ENCODE measurements at places on chromosomes 5 and 9.

DNA sequence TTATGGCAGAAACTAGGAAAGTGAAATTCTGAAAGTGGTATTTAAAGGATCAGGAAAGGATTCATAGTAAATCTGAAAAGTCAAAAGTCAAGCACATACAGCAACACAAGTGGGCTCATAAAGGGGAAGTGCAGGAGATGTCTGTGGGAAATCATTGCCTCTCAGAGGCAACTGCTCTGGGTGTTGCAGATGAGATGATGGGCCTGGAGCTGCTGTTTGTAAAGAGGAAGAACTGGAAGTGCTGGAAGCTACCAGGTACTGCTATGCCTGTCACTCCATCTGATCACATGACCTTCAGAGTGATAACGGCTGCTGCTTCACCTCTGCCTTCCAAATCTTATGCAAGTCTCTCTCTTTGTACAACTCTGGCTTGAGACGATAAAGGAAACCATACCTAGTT, 55.9 kb downstream of the ADRB2 start:
- peak; percentile 25 for ATAC-seq

- no peak for ATAC-seq
Observed at GRCh38 chr5:53923961-53924360, 363.5 kb downstream of the NDUFS4 start.

- ATAC-seq: no peak
Observed at GRCh38 chr5:74446725-74447241, 193.7 kb downstream of the ENC1 start.

DNA sequence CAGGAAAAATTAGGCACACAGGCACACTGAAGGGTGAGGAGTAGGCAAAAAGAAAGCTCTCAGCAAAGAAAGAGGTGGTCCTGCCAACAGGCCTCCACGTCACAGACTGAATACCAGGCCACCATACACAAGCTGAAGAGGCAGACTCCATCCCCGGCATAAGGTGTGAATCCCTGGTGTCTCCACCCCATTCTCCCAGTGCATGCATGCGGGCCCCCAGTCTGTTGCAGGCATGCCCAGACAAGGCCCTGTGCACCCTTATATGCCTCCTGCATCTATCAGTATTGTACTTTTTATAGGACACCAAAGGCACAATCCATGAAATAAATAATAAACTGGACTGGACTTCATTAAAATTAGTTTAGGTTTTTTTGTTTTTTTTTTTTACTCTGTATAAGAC, 73.1 kb downstream of the RGMB start:
- ATAC-seq: no peak

- ATAC-seq: peak; percentile 21
Observed at GRCh38 chr5:154603953-154604679, 126.1 kb upstream of the HAND1 start.

- ATAC-seq: no peak
Observed at GRCh38 chr5:36007366-36007765, 16.2 kb upstream of the UGT3A1 start.

- ATAC-seq: no peak
Observed at GRCh38 chr5:135526924-135527323, 8.8 kb downstream of the NEUROG1 start.

GRCh38 chr5:131991593-131992324, 19.7 kb downstream of the ACSL6 start:
- ATAC-seq: no peak

- peak; percentile 7 for ATAC-seq
Observed at GRCh38 chr5:135833961-135834638, 363 bp upstream of the SLC25A48 start.

GRCh38 chr9:29514336-29514735, 1941.1 kb upstream of the C9orf72 start:
- peak; percentile 69 for ATAC-seq

DNA sequence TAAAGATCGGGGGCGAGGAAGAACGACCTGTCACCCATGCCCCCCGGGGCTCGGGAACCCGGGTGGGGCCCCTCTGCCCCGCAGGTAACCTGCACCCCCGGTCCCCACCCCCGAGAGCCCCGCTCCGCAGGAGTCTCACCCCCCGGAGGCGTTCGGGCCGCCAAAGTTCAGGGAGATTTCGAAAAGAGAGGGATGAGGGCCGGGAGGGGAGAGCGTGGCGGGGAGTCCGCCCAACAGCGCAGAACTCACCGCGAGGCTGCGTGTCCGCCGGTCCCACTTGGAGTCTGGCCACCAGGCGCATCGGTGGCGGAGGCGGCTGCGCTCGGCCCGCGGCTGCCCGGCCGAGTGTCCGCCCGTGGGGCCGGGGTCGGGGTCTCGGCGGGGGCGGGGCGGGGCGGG, at the start of gene PHF19:
Gene PHF19, minus strand, starts transcription at position 347 of the 399 bp plus-strand sequence. CDS start 2,447 bp downstream, outside the sequence.
- ATAC-seq: peak; percentile 24

DNA sequence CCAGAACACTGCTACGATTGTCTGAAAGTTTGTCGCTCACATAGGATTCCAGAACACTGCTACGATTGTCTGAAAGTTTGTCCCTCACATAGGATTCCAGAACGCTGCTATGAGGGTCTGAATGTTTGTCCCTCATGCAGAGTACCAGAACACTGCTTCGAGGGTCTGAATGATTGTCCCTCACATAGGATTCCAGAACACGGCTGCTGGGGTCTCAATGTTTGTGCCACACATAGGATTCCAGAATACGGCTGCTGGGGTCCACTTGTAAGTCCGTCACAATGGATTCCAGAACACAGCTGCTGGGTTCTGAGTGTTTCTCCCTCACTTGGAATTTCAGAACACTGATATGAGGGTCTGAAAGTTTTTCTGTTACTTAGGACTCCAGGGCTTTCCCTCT, 203.3 kb downstream of the FOXD4L6 start:
- ATAC-seq: no peak

- no peak for ATAC-seq
Observed at GRCh38 chr9:95752129-95752731, 123.3 kb upstream of the ERCC6L2 start.

DNA sequence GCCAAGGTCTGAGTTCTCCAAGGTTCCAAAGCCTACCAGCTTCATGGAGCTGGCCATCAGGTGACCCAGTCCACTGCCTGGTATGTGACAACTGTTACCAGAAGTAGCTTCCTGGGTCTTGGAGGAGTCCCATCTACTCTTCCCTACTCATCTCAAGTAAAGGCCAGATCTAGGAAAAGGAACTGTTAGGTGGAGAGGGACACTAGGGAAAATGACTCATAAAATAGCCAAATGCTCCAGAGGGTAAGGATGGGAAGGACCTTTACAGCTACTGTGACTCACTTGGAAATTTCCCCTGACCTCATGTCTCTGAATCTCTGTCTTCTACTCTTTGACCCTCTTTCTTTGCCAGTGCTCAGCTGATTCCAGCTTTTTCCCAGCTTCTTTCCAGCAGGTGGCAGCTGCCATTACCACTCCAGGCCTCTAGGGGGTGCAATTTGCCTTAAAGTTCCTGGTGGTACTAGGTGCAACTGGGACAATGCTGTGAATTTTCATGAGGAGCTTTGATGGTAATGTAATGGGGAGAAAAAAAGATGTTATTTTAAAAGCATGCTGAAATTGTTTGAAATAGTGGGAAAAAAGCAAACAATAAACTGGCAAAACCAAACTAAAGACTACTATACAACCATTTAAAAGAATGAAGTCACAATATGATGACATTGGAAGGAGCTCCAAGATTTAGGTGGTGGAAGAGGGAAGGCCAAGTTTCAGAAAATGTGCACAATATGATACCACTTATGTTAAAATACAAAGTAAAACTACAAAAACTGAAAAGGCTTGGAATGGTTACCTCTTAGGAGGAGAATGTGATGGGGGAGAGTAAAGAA, 27.1 kb upstream of the MYORG start:
- peak; percentile 53 for ATAC-seq

- no peak for ATAC-seq
Observed at GRCh38 chr9:26263478-26263877, 585.2 kb upstream of the TUSC1 start.

DNA sequence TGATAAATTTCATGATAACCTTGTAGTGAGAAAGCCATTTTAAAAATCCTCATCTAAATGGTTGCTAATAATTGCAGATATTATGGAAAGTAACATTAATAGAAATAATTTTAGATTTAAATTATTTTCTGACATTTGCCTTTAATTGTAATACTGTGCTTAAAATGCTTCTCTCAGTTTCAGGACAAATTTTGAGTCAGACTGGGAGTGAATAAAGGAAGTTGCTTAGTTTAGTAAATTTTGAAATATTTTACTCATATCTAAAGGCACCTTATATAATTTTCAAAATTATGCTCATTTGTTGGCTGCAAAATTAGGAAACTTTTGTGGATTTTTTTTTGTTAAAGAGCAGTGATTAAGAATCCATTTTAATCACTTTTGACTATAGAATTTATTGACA, 93.8 kb downstream of the CSNK1G3 start:
- ATAC-seq: no peak

DNA sequence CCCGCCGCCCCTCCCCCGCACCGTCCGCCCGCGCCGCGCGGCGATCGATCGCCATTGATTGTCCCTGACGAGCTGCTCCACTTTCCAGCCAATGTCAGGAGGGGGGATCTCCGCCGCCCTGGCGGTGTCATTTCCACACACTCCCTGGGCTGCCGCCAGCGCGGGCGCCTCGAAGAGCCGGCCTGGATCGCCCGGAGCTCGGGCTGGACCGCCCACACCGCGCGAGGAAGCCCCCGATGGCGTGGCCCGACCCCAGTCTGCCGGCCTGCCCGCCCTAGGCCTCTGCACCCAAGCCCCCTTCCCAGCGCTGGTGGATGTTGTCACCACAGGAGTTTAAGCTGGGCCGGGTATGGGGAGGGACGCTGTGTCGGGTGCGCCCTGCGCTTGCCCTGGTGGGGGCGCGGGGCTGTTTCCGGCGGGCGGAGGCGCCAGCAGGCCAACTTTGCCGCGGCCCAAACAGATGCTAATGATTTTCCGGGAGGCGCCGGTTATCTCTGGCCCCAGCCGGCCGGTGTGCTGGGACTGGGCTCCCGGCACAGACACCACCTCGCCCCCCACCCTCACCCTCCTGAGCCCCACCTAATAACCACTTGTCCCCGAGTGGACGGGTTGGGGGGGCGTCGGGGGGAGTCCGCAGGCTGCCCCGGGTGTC, 10.6 kb upstream of the CXXC5 start:
- ATAC-seq: peak; percentile 46

DNA sequence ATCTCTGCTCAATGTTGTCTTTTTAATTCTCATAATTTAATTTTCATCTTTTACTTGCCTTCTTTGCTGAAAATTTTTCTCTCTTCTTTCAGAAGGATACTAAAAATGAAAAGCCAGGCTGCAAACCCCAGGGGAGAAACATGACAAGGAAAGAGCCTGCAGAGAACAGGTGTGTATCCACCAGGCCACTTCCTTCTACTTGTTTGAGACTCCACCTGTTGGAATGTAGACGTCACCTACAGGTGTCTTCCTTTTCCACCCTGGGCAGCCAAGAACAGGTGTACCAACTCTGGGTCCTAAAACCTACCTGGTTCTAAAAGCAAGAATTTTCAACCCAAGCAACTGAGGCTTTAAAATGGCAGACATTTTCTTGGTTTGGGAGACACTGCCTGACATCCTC, 166.8 kb downstream of the ATP10B start:
- ATAC-seq: peak; percentile 93

GRCh38 chr9:14281136-14281795, 32.7 kb downstream of the NFIB start:
- no peak for ATAC-seq

- peak; percentile 96 for ATAC-seq
Observed at GRCh38 chr5:96113170-96113939, 151.7 kb upstream of the ELL2 start.

- peak; percentile 66 for ATAC-seq
Observed at GRCh38 chr9:89597711-89598362, 7.0 kb upstream of the GADD45G start.

DNA sequence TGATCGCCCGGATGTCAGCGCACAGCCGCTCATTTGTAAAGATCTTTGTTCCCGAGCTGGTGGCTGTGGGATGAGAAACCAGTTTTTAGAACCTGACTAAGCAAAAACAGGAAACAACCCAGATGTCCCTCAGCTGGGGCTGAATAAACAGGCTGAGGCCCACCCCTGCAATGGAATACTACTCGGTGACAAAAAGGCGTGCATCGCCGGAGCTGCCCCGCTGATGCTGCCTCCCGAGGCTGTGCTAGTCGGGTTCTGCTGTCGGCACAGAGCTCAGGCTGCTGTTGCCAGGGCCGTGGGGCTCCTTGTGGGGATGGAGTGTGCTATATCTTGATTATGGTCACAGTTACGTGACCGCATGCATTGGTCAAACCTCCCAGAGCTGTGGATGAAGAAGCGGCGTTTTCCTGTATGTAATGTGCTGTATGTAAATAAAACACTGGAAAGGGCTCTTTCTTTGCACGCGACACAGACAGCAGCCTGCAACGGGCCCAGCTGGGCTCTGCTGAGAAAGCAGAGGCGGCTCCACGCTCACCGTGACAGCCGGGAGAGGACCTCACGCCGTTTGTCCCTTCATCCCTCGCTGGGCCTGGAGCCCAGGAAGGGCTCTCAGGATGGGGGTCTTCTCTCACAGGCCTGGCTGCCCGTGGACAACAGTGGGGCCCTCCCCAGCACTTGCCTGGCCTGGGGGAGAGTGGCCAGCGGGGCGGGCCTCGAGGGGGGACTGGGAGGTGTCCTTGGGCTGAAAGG, 51.5 kb upstream of the RNU6ATAC start:
- ATAC-seq: no peak

DNA sequence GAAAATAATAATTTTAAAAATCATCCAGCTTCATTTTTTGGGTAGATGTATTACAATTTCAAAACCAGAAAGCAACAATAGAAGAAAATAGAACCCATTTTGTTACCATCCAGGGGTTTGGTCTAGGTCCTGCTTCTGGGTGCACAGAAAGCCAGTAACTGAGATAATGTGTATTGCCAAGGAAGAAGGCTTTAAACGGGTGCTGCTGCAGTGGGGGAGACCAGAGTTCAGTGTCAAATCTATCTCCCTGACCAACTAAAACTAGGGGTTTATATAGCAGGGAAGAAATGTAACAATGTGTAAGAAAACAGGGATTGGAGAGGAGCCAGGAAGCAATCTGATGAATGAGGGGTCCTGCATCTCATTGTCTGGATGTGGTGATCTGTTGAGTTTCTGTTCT, 17.5 kb upstream of the MPDZ start:
- ATAC-seq: no peak

DNA sequence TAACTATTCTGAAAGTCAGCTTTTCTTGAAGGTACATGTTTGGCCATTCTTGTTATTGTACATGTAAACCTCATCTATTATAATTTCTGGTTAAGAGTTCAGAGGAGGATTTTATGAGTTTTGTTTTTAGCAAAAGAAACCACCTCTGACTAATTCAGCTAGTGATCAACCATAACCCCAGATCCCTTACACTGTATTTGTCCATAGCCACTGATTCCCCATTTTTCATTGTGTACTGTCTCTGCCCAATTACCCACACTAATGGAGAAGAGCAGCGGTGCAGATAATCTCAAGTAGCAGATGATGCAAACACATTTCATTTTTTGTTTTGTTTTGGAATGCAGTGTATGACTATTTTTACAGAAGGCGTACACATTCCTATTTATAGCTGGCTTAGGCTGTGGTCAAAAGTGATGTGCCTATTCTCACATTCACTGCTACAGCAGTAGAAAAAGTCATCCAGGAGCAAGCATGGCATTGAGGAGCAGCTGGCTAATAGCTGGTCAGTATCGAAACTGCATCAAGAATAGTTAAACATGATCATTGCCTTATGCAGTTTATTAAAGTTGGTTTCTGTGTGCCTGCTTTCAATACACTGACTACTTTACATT, 988.3 kb downstream of the DTWD2 start:
- ATAC-seq: no peak
